ENCODE measurements at places on chromosomes 1 and 21.

GRCh38 chr1:223264983-223265908, 98.7 kb downstream of the SUSD4 start:
- DNase-seq: no peak

- peak; percentile 67 for DNase-seq
Measured at GRCh38 chr1:41573785-41574713, 89.6 kb upstream of the EDN2 start.

- no peak for DNase-seq
Measured at GRCh38 chr1:153866045-153866850, 56.5 kb downstream of the GATAD2B start.

GRCh38 chr1:160618763-160619274, 28.0 kb downstream of the SLAMF1 start:
- DNase-seq: no peak

GRCh38 chr1:99304725-99305282, 40.5 kb downstream of the PLPPR4 start:
- no peak for DNase-seq
